ENCODE measurements at places on chromosomes 7 and 10.

DNA sequence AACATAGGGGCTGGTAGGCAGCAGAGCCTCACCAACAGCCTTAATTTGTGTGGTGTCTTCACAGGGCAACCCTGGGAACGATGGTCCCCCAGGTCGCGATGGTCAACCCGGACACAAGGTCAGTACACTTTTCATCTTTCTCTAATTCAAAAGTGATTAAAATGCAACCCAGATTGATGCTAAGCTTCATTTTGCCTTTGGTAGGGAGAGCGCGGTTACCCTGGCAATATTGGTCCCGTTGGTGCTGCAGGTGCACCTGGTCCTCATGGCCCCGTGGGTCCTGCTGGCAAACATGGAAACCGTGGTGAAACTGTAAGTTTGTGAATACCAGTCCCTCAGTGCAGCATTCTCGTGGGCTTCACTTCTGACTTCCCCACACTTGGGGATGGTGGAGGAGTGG lies 30.9 kb downstream of the COL1A2 start:
- DNase-seq: no peak

DNA sequence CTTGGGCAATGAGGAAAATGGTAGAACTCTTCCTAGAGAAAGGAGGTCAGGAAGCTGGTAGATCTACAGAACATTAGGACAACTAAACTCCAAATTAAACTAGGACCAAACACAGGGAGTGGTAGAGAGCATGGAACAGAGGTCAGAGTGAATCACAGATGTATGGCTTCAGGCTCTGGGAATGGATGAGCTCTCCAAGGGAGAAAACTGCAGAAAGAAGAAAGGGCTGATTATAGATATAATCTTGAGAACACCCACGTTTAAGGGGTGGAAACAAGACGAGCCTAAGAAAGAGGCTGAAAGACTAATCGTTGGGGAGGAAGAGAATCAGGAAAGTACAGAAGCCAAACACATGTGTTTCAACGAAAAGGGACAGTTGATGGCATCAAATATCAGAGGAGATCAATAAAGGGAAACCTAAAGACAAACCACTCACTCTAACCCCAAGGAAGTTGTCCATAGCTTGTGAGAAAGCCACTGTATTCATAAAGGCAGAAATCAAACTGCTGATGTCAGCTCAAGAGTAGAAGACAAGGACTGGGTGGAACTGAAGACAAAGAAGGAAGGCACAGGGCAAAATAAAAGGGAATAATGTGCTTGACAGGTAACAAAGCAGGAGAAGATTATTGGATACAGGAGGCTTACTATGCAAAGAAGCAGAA lies 41.4 kb downstream of the NUDCD3 start:
- no peak for DNase-seq

DNA sequence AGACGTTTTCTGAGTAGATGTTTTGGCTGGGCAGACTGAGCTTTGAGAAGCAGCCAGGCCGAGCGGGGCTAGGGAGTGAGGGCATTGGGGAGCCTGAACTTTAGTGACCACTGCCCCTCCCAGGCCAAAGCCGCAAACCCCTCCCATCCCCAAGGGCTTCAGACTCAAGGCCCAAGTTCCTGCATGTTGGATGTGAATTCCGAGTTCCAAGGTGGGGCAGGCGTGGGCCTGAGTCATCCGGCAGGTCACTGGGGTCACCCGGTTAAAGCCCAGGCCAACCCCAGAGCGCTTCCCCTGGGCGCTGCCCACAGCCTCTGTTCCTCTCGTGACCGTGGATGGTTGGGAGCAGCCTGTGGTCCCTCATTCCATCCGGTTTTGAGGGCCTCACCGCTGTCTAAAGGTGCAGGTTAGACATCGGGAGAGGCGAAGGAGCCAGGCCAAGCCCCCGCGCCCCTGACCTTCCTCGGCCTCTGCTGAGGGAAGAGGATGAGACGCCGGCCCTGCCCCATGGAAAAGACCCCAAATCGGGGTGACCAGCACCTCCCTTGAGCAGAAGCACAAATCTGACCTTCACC lies 6.9 kb upstream of the PDGFA start:
- no peak for DNase-seq

DNA sequence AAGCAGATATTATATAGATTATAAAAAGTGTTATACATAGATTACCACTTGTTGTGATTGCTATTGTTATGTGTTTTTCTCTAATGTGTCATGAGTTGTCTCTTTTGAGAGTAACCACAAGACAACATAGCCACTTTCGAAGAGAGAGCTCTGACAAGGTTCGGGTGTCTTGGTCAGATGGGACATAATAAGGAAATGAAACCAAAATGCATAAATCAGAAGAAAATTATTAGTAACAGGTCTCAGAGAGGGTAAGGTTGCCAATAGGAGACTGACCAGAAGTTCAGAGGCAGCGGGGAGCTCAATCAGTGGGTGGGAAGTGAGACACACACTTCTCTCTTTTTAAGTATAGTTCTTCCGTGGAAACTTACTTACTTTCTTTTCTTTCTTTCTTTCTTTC lies 639.2 kb upstream of the POT1 start:
- DNase-seq: no peak

GRCh38 chr7:74612015-74612829 lies 45.3 kb upstream of the GTF2I start:
- DNase-seq: no peak

DNA sequence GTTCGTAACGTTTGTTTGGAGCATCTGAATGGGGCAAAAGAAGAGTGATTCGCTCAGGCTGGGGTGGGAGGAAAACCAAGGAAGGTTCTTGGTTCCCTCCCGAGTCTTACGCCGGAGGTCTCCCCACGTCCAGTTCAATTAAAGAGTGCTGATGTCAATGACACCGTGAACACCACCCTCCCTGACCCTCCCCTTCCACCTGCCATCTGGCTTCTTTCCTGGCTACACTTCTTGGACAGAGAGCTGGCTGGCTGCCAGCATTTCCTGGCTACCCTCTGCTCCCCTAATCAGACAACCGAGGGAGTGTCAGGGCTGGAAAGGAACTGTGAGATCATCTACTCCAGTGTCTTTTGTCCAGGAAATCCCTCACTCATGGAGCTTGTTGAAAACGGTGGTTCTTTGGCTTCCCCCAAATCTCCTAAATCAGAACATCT lies 24.1 kb upstream of the FFAR4 start:
- no peak for DNase-seq

DNA sequence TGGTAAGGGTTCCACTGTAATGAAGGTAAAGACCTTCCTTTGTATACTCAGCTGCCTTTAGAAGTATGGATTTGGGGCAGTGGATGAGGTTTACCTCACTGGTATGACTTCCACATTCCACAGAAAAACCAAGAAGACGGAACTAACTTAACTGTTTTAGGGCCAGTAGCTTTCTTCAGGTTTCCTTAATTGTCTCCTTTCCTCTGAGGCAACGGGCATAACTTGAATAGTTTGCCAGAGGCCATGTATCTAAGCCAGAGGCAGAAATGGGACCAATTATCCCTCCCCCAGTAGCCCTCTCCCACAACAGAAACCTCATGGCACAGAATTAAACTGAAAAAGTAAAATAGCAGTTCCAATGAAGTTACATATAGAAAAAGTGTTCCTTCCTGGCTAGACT lies 281.7 kb downstream of the PHTF2 start:
- DNase-seq: no peak

GRCh38 chr7:6650521-6651011 lies 13.4 kb downstream of the ZNF316 start:
- DNase-seq: no peak

GRCh38 chr7:44196450-44196872 lies 4.3 kb upstream of the YKT6 start:
- DNase-seq: peak; percentile 7

- no peak for DNase-seq
Observed at GRCh38 chr7:26237035-26237807, 35.7 kb downstream of the CBX3 start.

DNA sequence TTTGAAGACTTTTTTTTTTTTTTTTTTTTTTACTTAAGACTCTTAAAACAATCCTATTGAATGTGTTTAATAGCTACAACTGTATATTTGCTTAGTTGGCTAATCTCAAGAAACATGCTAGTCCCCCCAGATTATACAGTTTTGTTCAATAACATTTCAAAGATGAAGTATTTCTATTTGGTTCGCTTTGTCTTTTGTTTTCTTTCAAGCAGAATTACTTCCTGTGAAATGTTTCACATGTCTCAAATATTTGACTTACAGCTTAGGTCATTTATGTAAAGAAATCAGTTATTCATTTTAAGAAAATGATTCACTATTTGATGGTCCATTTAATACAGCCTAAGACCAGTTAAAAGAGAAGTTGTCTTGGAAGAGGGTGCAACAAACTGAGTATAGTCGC lies 12.8 kb upstream of the LAMB1 start:
- no peak for DNase-seq

GRCh38 chr10:107548301-107548700 lies 383.8 kb upstream of the SORCS1 start:
- no peak for DNase-seq

- DNase-seq: no peak
Observed at GRCh38 chr10:132722394-132723329, 63.3 kb downstream of the NKX6-2 start.

GRCh38 chr10:75782463-75783248 lies 351.2 kb downstream of the LRMDA start:
- DNase-seq: no peak

- DNase-seq: no peak
Observed at GRCh38 chr10:113538151-113538550, 14.7 kb upstream of the HABP2 start.

GRCh38 chr10:33212061-33212748 lies 122.3 kb downstream of the NRP1 start:
- DNase-seq: no peak

- no peak for DNase-seq
Observed at GRCh38 chr10:62735464-62736167, 68.9 kb upstream of the ADO start.

DNA sequence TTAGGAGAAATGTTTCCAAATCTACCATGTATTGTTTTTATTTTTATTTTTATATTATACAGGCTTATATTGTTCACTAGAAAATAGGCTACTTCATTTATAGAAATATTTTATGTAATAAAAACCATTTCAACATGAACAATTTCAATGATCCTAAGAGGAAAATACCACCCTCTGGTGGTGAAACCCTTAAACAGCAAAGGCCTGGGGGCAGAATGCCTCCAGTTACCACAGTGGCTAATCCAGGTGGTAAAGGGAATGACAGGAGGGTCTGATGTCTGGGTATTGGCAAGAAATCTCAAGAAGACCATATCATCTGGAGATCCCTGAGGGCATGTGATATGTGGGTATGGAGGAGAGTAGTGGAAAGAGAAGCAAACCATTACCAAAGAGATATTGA lies 19.3 kb downstream of the MACC1 start:
- DNase-seq: no peak

DNA sequence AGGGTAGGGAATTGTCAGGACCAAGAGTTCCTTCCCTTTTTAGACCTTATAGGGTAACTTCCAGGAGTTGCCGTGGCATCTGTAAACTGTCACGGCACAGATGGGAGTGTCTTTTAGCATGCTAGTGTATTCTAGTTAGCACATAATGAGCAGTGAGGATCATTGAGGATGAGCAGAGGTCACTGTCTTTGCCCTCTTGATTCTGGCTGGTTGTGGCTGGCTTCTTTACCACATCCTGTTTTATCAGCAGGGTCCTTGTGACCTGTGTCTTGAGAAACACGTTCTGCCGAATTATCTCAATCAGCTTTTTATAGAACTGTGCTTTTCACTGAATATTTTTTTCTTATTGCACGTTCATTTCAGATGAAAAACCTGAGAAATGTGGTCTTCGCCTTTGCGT lies 41.5 kb downstream of the MINPP1 start:
- no peak for DNase-seq

DNA sequence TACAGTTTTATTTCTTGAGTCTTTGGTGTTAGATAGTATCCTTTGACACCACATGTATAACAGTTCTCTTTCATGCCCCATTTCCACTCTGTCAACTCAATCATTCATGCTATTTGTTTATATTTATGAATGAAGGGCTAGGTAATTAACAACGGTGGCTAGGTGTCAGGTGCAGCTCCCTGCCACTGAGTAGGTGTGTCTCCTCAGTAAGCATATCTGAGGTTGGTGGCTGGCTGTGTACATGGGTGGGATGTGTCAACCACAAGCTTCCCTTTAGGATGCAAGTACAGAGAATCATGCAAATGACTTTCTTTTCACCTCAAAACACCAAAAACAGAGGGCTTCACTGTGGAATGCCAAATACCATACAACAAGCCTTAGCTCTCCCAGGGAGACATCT lies 83.4 kb downstream of the ZNF365 start:
- DNase-seq: no peak

DNA sequence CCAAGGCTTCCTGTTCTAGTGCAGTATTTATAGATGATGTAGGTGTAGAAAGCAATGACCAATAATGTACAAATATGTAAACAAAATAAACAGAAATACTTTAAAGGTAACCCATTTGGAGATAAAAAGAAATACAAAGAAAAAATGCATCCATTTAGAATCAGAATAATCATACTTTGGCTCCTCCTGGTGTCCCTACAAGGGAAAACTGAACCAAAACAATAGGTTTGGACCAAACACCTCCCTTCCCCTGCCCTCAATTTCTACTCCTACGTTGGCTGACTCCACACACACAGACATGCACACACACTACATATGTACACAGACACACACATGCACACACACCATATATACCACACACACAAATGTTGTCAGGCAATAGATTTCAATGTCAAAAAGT lies 36.0 kb downstream of the C10orf143 start:
- DNase-seq: no peak

- DNase-seq: no peak
Observed at GRCh38 chr7:112790586-112791003, 402 bp upstream of the TMEM168 start.

- DNase-seq: no peak
Observed at GRCh38 chr10:21368022-21368582, 157.4 kb downstream of the SKIDA1 start.

DNA sequence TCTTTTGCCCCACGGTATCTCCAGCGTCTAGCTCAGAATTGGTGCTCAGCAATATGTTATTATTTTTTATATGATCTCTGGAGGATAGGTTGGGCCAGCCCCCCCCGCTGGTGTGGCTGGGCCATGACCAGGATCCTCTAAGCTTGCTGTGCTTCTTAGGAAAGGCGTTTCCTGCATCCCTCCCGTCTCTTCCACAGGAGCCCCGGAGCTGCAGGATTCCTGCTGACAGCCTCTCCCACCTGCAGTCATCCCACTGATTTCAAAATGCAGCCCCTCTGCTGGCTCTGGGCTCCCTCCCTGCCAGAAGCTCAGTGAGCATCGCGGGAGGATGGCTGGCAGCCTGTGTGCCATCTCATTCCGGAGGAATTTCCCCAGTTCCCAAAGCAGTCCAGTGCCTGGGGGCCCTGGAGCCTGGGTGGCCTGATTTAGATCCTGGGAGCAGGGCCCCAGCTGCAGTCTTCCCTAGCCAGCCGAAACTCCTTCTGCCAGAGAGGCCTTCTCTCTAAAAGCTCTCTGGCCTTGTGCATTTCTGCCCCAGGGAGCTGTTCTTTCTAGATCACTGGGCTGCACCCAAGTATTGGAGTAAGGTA lies 21.8 kb upstream of the GOLGA7B start:
- DNase-seq: no peak

GRCh38 chr10:48444266-48444665 lies 137.8 kb downstream of the MAPK8 start:
- DNase-seq: no peak

DNA sequence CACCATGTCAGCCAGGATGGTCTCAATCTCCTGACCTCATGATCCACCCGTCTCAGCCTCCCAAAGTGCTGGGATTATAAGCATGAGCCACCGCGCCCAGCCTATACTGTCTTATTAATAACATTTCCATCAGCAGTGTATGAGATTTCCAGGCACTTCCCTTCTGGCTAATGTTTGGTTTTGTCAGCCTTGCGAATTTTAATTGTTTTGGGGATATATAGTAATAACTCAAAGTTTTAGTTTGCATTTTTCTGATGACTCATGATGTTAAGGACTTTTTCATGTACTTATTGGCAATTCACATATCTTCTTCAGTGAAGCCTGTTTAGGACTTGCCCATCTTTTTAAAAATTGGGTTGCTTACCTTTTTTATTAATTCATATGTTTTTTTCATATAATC lies 76.0 kb downstream of the TMEM270 start:
- DNase-seq: no peak

Data from CD4-positive, alpha-beta T cell treated with Interferon gamma for 1 hour (primary cell).